ENCODE measurements at places on chromosomes 11 and 22. TPM values are rescaled to one million over a fixed set of nuclear protein-coding genes. Genes with fewer than 3 reads are reported as not detected.
A peak's percentile ranks its signal among the peaks of the same experiment; 100 is the strongest.

GRCh38 chr22:30646518-30647160 lies 11.1 kb downstream of the SLC35E4 start:
- H3K27ac ChIP-seq: no peak overlapping the region
- DNase-seq: no peak
- H3K4me1 ChIP-seq: no peaks in the 10 kb centered on the region
- H3K27me3 ChIP-seq: no peaks in the 10 kb centered on the region
- no peak overlapping the region for H3K4me3 ChIP-seq

SLC7A4 gene
- 0.15 TPM for total RNA-seq

- H3K27me3 ChIP-seq: peaks cover 2% of the 10 kb centered on the region
- H3K4me1 ChIP-seq: no peaks in the 10 kb centered on the region
- H3K4me3 ChIP-seq: no peak overlapping the region
Observed at GRCh38 chr11:27861706-27862430, 161.6 kb upstream of the BDNF start.

DNA sequence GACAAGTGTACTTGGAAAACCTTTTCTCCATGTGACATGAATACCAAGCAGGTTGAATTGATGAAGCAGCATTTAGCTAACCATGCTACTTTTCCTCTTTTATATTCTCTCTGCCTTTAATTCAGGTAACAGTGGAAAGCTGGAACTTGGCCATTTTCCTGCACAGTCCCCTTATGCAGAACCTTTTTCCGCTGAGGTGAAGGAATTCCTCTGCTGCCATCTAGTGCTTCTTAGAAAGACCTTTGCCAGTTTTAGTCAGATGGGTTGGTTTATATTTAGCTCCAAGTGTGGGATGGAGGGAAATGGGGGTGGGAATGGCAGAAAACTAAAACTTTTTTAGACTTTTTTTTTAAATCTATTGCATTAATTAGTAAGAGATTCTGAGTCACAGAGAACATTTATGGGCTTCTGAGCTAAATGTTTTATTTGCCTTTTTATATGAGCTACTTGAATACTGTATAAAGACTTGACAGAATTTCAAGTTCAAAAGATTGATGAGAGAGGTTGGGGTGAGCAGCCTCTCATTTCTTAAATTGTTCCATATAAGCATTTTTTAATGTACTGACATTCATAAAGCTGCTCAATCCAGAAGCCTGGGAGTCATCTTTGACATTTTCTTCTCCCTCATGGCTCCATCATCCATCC lies 153.9 kb upstream of the ZC3H12C start:
- H3K4me1 ChIP-seq: no peaks in the 10 kb centered on the region
- H3K27me3 ChIP-seq: no peaks in the 10 kb centered on the region
- no peak overlapping the region for H3K4me3 ChIP-seq
- no peak for DNase-seq
- H3K36me3 ChIP-seq: no peaks in the 10 kb centered on the region

DNA sequence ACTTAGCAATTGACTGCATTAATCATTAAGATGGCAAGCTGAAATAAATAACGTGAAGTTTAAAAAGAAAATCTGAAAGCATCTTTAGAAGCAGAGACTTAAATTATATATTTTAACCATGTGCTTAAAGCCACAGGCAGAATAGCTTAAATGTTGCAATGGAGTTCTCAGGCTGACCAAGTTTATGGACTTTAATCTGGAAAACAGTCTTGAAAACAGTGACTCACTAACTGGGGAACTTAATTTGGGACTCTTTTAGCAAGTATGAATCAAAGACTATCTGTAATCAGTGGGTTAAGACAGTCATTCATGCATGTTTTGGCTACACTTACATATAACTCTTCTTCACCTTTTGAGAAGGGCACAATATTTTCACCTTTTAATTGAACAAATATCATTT lies 12.6 kb upstream of the GLYATL1 start:
- no peak for DNase-seq
- no peaks in the 10 kb centered on the region for H3K4me1 ChIP-seq
- no peaks in the 10 kb centered on the region for H3K27me3 ChIP-seq
- no peak overlapping the region for H3K27ac ChIP-seq

- H3K27ac ChIP-seq: peak within 1 kb of the TSS; percentile 12
- peaks cover 4% of the 10 kb centered on the region for H3K4me1 ChIP-seq
- H3K36me3 ChIP-seq: no peaks in the 10 kb centered on the region
Observed at GRCh38 chr11:7485186-7486097, at the start of gene OLFML1. TSS of gene OLFML1 (plus strand) at chr11:7485506. CDS start at chr11:7485876, 370 bp downstream.

CASP5 gene
- 2.0 TPM for total RNA-seq

GRCh38 chr11:105718641-105719040 lies 108.8 kb downstream of the GRIA4 start:
- H3K4me3 ChIP-seq: no peak overlapping the region
- H3K36me3 ChIP-seq: no peaks in the 10 kb centered on the region
- H3K27me3 ChIP-seq: no peaks in the 10 kb centered on the region
- no peaks in the 10 kb centered on the region for H3K4me1 ChIP-seq

- no peak overlapping the region for H3K4me3 ChIP-seq
- H3K27ac ChIP-seq: no peak overlapping the region
Observed at GRCh38 chr11:88250566-88251242, 75.5 kb upstream of the RAB38 start.

BACE1 gene
- total RNA-seq: 36.3 TPM

MPST gene
- 38.6 TPM for total RNA-seq

DNA sequence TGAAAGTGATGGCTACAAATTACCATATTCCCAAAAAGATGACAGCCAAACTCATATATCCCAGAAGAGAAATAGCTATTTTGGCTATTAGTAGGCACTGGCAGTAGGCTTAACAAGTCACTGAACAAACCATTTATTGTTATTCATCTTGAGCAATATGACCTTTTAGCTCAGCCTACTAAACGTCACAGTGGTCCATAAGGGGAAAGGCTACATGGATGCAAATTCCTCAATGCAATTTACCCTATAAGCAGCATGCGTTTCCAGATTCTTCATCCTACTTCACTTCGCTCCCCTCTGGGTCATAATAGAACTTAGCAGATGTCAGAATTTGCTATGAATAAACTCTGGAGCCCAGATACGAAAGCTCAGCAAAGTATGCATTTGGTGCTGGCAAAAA lies 114.0 kb downstream of the SIK3 start:
- no peak overlapping the region for H3K4me3 ChIP-seq
- no peaks in the 10 kb centered on the region for H3K27me3 ChIP-seq
- H3K27ac ChIP-seq: no peak overlapping the region
- DNase-seq: no peak
- H3K36me3 ChIP-seq: no peaks in the 10 kb centered on the region

BATF2 gene
- 2.5 TPM for total RNA-seq

DNA sequence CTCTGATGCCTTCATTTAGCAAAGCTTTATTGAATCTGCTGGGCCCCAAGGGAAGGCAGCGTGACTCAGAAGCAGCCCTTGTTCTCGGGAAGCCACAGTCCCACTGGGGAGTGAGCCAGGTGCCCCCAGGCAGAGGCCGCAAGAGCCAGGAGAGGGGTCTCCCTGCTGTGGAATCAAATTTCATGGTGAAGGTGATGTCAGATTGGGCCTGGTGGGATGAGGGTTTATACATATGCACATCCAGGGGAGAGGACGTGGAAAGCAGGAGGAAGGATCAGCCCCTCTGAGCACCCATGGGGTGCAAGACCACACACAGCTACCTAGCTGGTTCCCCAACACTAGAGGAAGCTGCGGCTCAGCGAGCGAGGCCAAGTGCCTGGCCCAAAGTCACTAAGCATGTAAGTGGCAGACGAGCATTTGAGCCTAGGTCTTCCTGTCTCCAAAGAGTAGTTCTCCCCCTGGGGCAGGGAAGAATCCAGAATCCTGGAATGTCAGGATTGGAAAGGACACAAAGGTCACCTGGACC lies 2.0 kb downstream of the SYNGR1 start:
- no peaks in the 10 kb centered on the region for H3K27me3 ChIP-seq
- no peak overlapping the region for H3K27ac ChIP-seq
- DNase-seq: no peak
- no peak overlapping the region for H3K4me3 ChIP-seq
- H3K4me1 ChIP-seq: no peaks in the 10 kb centered on the region

ALX4 gene
- not detected for total RNA-seq

- H3K4me3 ChIP-seq: no peak overlapping the region
- no peaks in the 10 kb centered on the region for H3K27me3 ChIP-seq
- H3K36me3 ChIP-seq: no peaks in the 10 kb centered on the region
- DNase-seq: no peak
Observed at GRCh38 chr11:37087650-37088572, 489.9 kb upstream of the RAG2 start.

DNA sequence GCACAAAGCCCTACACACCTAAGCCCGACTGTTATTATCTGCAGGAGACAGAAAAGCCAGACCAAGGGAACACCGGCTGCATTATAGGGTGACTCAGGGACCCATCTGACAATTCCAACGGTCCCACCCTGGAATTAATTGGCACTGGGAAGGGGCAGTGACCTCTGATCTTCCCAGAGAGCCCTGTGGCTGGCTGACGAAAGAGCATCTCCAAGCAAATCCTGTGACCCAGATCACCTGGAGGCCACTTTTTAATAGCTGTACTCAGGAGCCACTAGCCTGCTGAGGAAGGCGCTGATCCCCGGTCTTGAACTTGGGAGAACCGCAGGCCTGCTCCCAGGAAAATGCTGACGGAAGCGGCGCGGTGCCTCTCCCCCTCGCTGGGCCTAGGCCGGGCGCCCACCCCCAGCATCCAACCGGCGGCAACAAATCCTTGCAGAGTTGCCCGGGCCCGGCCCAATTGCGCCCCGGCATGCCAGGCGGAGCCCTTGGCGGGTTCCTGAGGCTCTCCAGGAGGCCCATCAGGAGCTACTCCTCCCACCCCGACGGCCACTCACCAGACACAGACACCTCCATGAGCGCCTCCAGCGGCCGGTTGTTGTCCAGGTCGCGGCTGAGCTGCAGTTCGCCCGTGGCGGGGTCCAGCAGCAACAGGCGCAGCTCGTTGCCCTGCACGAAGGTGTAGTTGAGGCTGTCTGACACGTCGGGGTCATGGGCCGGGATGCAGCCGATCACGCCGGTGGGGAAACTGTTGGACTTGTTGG lies 4.2 kb downstream of the CELSR1 start:
- H3K27me3 ChIP-seq: no peaks in the 10 kb centered on the region
- H3K27ac ChIP-seq: no peak overlapping the region
- no peaks in the 10 kb centered on the region for H3K4me1 ChIP-seq
- H3K36me3 ChIP-seq: no peaks in the 10 kb centered on the region
- no peak overlapping the region for H3K4me3 ChIP-seq
- DNase-seq: no peak

DNA sequence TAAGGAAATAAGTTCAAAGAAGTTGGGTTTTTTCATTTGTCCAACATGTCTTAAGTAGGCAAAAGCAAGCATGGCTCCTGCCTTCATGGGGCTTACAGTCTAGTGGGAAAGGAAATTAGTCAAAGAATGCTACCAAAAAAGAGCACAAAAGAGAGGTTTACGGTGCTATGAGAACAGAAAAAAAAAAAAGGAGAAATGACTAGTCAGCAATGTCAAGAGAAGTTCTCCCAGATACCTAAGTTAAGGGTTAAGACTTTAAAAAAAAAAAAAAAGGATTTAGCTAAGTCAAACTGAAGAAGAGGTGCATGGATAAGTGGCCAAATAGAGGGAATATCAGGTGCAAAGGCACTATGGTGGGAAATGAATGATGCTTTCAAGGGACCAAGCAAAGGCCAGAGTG lies 29.3 kb downstream of the SERGEF start:
- DNase-seq: no peak
- H3K4me3 ChIP-seq: no peak overlapping the region
- H3K27ac ChIP-seq: no peak overlapping the region

DNA sequence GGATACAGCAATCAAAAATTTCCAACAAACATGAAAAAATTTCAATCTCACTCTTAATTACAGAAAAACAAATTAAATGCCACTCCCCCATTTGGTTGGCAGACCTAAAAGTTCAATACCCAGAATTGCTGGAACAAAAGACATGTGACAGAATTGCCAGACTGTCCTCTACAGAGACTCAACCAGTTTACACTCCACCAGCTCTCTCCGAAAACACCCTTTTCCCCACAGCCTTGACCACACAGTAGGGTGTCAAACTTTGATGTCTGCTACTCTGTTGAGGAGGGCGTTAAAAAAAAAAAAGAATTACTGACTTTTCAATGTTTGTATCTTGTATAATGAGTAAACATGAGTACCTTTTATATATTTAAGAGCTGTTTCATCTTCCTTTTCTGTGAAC lies 44.7 kb upstream of the YPEL1 start:
- no peaks in the 10 kb centered on the region for H3K4me1 ChIP-seq
- DNase-seq: no peak
- no peaks in the 10 kb centered on the region for H3K27me3 ChIP-seq
- no peaks in the 10 kb centered on the region for H3K36me3 ChIP-seq

DNAJB7 gene
- total RNA-seq: not detected

- H3K36me3 ChIP-seq: no peaks in the 10 kb centered on the region
- no peak overlapping the region for H3K27ac ChIP-seq
- peak; percentile 64 for DNase-seq
- no peak overlapping the region for H3K4me3 ChIP-seq
- H3K4me1 ChIP-seq: no peaks in the 10 kb centered on the region
- H3K27me3 ChIP-seq: no peaks in the 10 kb centered on the region
Observed at GRCh38 chr11:1232883-1233321, 10.0 kb downstream of the MUC5B start.

DNA sequence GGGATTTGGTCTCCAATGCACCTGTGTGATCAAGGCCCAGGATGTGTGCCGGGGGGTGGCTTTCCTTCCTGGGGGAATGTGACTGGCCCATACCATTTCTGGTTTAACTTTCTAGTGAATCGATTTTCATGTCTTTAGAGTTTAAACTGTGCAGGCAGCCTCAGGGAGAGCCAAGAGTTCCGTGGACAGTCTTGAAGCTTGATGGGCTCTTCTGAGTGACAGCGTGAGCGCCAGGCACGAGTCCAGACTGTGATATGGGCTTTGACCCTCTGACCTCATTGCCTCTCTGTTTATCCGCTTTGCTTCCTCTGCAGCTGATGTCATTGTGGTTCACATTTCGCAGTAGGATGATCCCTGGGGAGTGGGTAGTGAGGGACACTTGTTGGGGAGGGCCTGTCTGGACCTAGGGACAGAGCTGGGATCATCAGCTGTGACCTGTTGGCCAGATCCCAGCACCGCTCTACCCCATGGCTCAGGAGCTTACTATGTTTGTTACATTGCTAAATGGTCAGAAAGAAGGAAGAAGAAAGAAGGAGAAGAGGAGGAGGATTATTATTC lies 80.6 kb upstream of the CLDN5 start:
- no peaks in the 10 kb centered on the region for H3K4me1 ChIP-seq
- H3K27me3 ChIP-seq: no peaks in the 10 kb centered on the region
- no peak overlapping the region for H3K4me3 ChIP-seq
- DNase-seq: no peak
- no peaks in the 10 kb centered on the region for H3K36me3 ChIP-seq

SLC22A9 gene
- not detected for total RNA-seq

GRCh38 chr11:35216962-35217678 lies 78.1 kb downstream of the CD44 start:
- H3K4me3 ChIP-seq: no peak overlapping the region
- DNase-seq: no peak
- H3K27ac ChIP-seq: no peak overlapping the region
- peaks cover 4% of the 10 kb centered on the region for H3K4me1 ChIP-seq

DCDC1 gene
- total RNA-seq: 0.51 TPM

GRCh38 chr11:30358536-30358935 lies 35.6 kb downstream of the ARL14EP start:
- no peak overlapping the region for H3K4me3 ChIP-seq
- H3K36me3 ChIP-seq: no peaks in the 10 kb centered on the region
- H3K4me1 ChIP-seq: no peaks in the 10 kb centered on the region
- no peak overlapping the region for H3K27ac ChIP-seq
